ENCODE measurements at places on chromosomes 4 and X.

GRCh38 chr4:106671716-106672115 lies 303.1 kb upstream of the GIMD1 start:
- DNase-seq, result no peak

DNA sequence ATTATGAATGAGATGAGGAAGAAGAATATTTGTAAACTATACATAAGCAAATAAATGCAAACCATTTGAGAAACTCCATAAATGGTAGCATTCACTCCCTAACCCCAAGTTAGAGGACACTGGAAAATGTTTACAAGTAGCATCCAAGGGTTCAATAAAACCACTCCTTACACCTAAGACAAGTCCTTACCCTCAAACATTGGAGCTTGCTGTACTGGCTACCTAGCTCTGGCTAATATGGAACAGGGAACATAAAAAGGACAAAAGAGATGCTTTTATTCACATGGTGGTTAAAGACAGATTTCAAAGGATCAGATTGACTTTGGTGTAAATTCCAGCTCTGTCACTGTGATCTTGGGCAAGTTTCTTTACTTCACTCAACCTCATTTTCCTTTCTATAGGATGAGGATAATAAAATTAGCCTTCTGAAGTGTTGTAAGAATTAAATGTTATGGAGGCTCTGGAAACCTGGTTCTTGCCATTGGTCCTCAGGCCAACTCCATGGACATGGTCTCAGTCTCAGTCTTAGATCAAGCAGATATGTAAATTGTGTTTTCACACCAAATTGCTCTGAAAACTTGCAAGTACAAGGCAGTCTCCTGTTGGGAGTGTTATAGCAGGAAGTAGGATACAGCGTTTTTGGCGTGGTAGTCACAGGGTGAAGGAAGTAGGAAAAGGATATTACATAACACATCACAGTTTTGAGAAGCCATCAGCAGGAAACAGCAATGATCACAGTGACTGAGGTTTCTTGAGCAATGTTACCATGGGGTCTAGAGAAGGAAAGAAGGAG lies 3.3 kb downstream of the CXCL1 start:
- DNase-seq, result no peak

DNA sequence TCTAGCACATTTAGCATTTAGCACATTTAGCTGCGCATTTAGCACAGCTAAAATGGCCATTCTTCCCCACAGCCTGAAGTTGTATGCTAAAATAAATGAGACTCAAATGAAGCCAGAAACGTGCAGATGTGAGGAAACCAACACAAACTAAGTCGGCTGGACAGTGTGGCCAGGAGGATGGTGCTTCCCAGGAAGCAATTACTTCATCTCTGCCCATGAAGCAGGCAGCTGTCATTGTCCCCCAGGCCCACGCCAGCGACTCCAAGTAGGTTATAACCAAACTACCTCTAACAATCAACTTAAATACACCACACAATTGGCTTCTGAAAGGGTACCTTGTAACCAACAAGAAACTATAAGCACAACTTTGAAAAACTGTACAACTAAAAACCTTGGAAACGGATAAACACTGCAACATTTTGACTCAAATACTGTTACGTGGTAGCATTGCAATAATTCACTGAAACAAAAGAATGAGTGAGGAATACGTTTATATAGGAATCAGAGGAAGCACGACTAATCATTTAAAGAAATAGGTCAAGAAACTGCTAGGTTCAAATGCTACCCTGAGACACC lies 39.2 kb downstream of the AFAP1 start:
- DNase-seq, result no peak

- DNase-seq, result no peak
Measured at GRCh38 chr4:8311101-8312068, 41.8 kb downstream of the HTRA3 start.

DNA sequence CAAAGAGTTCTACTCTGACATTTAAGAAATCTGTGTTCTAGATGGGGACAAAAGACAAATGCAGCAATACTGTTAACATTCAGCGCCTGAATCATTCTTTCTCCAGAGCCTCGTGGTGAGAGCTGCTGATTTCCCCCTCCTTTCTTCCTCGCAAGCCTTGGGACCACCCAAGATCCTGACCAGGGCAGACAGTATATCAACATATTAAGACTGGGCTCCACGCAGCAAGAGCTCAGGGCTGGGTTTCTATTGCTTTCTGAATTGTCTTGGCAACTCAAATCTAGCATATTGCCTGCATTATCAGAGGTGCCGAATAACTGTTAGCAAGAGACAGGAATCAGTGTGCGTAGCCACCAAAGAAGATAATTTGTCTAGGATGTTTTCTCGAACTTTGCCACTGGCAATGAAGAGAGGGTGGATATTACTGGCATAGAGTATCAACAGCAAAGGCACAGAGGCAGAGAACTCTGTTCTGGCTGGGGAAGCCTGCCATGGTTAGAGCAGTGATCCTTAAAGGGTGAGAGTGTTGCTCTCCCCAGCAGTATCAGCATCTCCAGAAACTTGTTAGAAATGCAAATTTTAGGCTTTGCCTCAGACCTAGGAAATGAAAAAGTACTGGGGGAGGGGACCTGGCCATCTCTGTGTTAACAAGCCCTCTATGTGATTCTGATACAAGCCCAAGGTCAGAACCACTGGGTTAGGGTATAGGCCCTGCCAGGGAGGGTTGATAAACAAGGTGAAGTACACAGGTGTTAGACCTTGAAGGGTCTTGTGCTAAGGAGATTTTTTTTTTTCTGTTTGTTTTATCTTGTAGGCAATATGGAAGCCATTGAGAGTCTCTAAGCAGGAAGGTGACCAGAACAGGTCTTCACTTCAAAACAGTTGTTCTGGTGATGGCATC lies 46.2 kb upstream of the MID1IP1 start:
- DNase-seq, result no peak

- DNase-seq, result no peak
Measured at GRCh38 chrX:110442635-110443034, 84.0 kb downstream of the RTL9 start.

GRCh38 chrX:21493226-21493830 lies 119.1 kb downstream of the CNKSR2 start:
- no peak for DNase-seq

DNA sequence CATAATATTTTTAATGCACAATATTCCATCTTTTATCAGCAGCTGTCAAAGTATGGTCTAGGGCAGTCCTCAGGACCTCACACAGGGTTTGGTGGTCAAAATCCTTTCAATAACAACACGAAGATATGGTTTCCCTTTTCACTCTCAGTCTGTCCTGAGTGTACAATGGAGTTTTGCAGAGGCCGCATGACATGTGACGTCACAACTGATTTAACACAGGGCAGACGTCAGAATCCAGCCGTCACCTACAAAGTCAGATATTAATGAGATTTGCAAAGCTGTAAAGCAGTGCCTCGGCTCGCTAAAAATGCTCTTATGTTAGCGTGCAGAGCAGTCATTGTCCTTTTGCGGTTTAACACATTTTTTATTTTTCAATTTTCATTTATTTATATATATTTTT lies 12.5 kb downstream of the ABLIM2 start:
- DNase-seq, result no peak

- no peak for DNase-seq
Measured at GRCh38 chr4:155722816-155723499, 35.9 kb upstream of the GUCY1B1 start.

GRCh38 chr4:6425911-6426310 lies 46.5 kb downstream of the PPP2R2C start:
- no peak for DNase-seq

DNA sequence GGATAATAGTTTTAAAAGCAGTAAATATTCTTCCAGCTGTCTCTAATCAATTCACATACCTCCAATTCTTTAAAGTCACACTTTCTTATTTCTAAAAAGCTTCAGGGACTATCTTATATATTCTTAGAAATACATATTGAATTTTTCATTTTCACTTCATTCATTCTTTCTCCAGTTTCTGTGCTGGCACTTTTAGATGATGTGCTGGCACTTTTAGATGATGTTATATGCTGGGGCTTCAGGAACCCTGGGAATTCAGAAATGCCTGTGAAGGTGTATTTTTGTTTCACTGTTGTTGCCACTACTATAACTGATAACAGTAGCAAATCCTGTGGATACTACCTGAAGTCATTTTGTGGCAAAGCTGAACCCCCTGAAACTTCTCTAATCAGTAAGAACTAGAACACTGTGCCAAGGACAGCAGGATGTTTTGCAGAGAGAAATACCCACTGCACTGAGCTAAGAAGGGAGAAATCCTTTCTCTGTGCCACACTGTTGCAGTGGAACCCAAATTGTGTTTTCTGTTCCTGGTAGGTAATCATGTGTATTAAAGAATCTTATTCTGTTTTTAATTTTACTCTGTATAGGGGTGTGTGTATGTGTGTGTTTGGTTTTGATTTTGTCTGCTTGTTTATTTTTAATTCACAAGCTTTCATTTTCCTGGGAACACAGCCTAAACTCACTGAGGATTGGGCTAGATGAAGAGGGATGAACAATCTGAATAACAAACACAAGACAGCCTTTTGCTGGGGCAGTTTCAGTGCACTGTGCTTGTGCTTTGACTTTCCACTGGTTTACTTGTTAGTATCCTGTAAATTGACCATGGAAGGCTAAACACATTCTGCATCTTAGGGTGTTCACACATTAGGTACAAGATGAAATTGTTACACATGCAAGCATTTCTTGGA lies 898.3 kb downstream of the CCSER1 start:
- DNase-seq, result no peak

- no peak for DNase-seq
Measured at GRCh38 chr4:94519019-94519418, 67.3 kb downstream of the PDLIM5 start.

- DNase-seq, result no peak
Measured at GRCh38 chr4:92172203-92172602, 131.6 kb upstream of the GRID2 start.

GRCh38 chr4:173420801-173421200 lies 21.9 kb upstream of the SCRG1 start:
- no peak for DNase-seq

- DNase-seq, result no peak
Measured at GRCh38 chr4:11106759-11107158, 321.9 kb downstream of the HS3ST1 start.

- DNase-seq, result no peak
Measured at GRCh38 chrX:110267874-110268273, 50.0 kb downstream of the AMMECR1 start.

GRCh38 chr4:33334416-33334815 lies 2614.2 kb downstream of the PCDH7 start:
- DNase-seq, result no peak

DNA sequence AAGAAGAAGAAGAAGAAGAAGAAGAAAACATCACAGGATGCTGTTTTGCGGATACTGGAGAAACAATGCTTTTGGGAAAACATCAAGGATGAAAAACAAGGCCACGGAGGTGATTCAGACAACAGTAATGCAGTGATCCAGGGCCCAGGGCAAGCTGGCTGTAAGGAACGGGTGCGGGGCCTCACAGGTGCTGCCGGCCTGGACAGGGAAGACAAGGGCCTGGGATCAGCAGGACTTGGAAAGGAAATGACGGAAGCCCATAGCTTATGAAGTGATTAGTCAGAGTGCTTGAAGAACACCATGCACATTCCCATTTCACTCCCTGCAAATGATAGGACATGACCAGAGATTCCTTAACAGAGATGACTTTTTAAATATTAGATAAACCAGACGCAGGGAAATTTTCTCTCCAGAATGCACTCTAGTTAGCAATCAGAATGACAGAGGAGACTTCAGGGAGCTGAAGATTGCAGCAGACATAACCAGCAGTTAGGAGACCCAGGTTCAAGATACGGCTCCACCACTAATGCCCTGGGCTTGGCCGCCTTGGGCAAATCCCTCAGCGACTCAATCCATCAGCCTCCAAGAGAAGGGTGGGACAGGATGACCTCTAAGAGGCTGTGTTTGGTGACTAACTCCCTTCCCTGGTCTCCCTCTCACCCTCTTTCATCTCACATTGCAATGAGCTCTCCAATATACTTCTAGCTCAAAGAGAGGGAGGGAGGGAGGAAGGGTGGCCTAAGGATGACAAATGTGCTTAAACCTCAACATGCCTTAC lies 54.1 kb downstream of the APBB2 start:
- DNase-seq, result peak; percentile 97

DNA sequence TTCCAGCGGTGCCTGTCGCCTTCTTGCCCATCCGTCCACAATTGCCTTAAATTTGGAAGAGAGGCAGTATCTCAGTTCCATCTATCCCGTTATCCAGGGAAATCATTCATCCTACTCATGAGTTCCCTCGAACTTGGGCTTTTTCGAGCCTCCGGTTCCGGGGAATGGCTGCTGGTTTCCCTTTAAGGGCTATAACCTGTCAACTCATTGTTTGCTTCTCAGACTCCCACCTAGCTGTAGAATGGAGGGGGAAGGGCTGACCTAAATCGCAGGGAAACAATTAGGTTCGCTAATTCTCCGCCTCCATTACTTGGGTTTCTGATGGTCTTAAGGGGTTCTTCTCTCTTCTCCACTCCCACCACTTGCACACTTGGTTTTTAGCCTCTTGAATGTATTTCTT lies 1.2 kb downstream of the UCHL1 start:
- no peak for DNase-seq

DNA sequence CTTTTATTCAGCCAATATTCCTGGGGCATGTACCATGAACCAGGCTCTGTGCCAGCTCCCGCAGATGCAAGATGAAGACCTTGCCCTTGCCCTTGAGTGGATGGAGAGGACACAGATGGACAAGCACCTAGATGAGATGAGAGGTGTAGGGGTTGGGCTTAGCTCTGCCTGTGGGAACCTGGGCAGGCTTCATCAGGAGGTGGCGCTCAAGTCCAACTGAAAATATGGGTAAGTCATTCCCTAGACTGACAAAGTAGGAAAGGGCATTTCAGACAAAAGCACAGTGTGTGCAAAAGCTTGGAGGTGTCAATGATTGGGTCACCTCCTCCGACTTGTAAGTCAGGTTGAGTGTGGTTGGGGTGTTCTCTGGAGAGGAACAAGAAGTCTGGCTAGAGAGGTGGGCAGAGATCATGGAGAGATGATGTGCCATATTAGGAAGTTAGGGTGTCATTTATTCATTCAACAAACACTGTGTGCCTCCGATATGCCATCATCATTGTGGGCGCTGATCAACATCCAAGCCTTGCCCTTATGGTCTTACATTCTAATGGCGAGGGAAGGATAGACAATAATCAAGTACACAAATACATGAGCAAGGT lies 64.6 kb downstream of the ANAPC4 start:
- DNase-seq, result peak; percentile 11

DNA sequence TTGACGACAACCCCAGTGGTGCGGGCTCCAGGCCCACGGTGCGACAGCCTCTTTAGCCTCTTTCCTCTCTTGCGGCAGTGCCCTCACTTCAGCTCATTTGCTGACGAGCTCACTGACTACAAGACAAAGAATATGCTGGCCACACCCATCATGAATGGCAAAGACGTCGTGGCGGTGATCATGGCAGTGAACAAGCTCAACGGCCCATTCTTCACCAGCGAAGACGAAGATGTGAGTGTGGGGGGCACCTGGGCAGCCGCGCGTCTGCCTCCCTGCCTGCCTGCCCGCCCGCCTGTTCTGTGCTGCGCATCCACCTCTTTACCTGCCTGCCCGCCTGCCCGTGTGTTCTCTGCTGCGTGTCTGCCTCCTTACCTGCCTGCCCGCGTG lies 9.2 kb downstream of the PDE6B start:
- no peak for DNase-seq

GRCh38 chrX:74242484-74243138 lies 61.4 kb upstream of the ZCCHC13 start:
- DNase-seq, result no peak

- DNase-seq, result no peak
Measured at GRCh38 chrX:77528034-77528433, 80.8 kb downstream of the FGF16 start.

All from HS-27A (cell line).